ENCODE measurements at places on chromosomes 5 and 9. TPM values are rescaled to one million over a fixed set of nuclear protein-coding genes. Genes with fewer than 3 reads are reported as not detected.
A peak's percentile ranks its signal among the peaks of the same experiment; 100 is the strongest.

GRCh38 chr9:130201399-130201873 is 29.2 kb downstream of the NCS1 start:
- DNase-seq: no peak

DNA sequence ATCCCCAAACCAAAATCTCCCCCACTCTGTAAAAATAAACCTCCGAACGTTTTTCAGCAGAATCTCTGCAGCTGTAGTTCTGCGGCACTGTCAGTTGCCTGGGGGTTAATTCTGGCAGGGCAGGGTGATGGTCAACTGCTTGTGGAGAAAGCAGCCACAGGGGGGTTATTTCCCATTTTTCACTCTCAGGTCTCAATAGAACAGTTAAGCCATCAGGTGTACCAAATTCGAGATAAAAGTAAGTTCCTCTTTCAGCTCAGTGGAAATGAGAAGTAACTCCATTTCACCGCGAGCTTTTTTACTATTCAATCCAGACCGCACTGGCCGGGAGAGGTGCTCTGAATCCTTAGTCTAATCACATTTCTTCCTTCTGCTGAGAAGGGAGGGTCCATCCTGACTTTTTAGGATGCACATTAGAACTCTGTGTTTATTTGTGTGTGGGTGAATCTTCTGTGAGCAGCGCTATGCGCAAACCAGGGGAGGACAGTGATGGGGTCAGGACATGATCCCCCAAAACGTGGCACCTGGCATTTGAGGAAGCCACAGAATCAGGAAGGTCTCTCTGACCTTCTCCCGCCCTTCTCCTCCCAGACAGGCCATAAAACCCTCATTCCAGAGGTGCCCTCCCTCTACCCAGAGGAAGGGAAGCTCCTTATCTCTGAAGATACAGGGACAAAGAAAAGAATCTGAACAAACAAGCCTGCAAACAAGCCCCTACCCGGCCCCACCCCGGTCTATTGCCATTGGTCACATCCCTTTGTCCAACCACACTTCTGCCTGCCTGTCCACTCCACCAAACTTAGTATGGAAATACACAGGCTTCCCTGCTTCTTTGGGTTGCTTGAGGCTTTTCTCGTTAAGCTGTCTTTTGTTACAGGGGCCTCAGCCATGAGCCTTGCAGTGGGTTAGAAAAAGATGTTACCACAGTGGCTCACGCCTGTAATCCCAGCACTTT is 229.0 kb downstream of the ROR2 start:
- no peak for DNase-seq

DNA sequence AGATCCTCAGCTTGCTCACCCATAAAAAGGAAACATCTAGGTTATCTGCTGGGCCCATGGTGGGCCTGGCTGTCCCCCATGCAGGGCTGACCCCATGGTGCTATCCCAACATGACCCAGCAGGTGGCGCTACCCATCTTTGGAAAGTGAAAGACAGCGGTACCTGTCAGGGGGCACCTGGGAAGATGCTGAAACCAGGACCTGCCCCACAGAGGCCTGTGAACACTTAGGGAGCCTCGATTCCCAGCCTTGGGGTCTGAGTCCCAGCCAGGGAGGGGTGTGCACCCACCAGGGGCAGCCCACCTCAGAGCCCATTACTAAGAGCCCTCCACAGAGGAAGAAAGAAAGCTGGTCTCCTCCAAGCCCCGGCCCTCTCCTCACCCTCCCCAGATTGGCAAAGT is 46.6 kb upstream of the IPPK start:
- peak; percentile 48 for DNase-seq

GRCh38 chr9:121895818-121896544 is 197.1 kb downstream of the TTLL11 start:
- peak; percentile 45 for DNase-seq

The ADAMTS6 gene
- polyA plus RNA-seq: 1.5 TPM

- no peak for DNase-seq
Observed at GRCh38 chr9:6428940-6429889, 16.2 kb downstream of the UHRF2 start.

DNA sequence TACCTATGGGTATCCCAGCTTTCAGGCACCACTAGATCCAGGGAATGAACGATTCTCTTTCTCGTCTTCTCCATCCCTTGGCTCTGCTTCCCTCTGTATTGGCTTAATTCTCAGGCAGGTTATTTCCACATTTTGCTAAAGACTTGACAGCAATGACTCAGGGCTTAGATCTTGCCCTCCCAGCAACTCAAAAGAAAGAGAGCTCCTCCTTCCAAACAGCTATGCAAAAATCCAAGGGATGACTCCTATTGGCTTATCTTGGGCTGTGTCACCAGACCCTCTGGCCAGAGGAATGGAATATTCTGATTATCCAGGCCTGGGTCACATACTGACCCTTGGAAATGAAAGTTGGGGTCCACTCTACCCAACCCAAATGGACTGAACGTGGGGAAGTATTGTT is 270.2 kb downstream of the NTRK2 start:
- DNase-seq: no peak

DNA sequence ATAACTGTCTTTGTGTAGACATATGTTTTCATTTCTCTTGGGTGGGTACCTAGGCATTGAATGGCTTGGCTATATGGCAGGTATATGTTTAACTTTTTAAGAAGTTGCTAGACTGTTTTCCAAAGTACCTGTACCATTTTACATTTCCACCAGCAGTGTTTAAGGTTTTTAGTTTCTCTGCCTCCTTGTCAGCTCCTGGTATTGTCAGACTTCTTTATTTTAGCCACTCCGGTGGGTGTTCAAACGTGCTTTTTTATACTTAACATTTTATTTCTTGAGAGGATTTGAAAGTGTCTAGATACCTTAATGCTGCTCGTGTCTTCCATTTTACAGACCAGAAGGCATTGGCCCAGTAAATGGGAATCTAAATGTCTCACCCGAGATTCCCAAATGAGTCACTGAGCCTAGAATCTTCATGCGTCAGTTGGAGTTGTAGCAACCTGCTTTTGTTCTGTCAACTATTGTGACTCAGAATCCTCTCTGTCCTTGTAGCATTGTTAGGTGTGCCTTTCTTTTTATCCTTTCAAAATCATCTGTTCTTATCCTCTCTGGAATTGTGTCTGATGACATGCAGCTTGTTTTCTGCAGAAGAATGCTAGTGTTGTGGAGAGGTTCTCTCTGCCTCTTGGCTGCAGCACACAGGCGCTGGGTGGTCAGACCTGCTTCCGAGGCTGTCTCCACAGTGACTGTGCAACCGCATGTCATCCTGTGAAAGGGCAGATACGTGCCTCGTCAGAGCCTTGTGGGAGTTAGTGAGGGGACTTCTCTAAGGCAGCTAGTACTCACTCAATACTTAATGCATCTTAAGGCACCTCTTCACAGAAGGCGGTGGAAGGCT is 291.8 kb downstream of the AOPEP start:
- no peak for DNase-seq

The SEMA6A gene
- 58.1 TPM for polyA plus RNA-seq

The GOLM1 gene
- polyA plus RNA-seq: 49.4 TPM

DNA sequence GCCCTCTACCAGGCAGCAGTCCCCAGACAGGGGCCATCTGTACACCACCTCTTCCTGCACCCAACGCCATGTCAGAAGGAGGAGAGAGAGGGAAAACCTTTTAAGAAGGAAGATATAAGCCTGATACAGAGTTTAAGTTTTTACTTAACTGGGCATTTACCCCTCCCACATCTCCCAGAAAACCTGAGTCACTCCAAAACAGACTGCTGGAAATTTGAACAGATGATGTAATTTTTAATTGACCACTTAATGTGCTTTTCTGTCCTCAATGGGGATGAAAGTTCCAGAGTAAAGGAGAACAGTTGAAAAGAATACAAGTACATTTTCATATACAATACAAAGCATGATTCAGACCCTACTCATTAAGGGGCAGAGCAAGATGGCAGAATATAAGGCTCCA is 63.9 kb downstream of the TTC39B start:
- no peak for DNase-seq

GRCh38 chr5:160491438-160491837 is 69.8 kb downstream of the PTTG1 start:
- DNase-seq: no peak

DNA sequence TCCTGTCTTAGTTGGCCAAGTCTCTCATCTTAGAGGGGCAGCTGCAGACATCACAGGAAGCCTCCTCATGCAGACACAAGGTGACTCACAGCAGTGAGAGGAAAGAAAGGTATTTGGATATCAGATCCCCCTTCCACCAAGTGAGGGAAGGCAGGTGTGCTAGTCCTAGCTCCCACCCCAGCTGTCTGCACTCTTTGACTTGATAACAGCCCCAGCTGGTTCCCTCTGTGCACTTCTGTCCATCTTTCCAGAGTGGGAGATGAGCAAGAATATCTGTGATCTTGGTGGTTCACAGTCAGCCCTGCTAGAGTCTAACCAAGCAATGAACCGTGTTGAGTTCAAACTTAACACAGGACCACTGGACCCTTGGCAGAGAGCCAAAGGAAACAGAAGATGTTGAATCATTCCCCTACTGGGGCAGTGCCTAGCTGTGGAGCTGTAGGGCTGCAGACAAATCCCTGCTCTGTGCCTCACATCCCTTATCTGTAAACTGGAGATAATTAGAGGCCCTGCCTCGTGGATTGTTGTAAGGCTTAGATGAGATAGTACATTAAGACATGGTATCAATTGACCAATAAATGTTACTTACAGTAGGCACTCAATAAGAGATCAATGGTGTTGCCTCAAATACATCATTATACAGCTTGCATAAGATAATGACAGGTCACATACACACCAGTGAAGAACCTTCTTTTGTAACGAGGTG is 39.1 kb downstream of the SH3RF2 start:
- DNase-seq: no peak

- no peak for DNase-seq
Observed at GRCh38 chr9:650362-650761, 191.1 kb upstream of the DMRT1 start.

The CDC25C gene
- 3.7 TPM for polyA plus RNA-seq

The ICE1 gene
- polyA plus RNA-seq: 14.9 TPM

DNA sequence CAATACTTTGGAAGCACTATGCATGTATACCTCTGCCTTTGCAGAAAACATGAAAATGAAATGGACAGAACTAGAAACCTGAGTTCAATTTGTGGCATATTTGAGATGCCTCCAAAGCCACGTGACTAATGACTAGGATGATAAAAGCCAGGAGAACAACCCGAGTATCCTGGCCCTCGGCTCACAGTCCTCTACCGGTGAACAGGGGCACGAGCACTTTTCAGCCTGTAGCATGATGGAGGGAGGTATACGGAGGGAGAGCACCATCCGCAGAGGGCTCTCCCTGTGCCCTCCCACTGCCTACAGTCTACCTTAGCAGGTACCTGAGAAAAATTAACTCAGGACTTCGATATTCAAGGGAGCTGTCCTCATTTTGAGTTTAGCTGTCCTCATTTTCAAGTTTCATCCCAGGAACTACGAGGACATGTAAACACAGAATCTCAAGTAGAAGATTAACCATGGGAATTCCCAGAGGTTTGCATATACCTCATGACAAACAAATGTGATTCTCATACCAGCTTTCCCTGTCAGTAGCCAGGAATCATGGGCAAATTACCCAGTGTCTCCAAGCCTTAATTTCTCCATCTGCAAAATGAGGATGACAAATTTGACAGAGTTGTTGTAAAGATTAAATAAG is 249.3 kb downstream of the DNAH5 start:
- no peak for DNase-seq

The GFRA3 gene
- 8.7 TPM for polyA plus RNA-seq

GRCh38 chr9:105954517-105954916 is 260.2 kb downstream of the TMEM38B start:
- no peak for DNase-seq

GRCh38 chr5:154885439-154885838 is 27.0 kb downstream of the CNOT8 start:
- peak; percentile 25 for DNase-seq

The IL4 gene
- not detected for polyA plus RNA-seq

GRCh38 chr9:19480345-19480744 is 71.5 kb downstream of the ACER2 start:
- DNase-seq: no peak

- no peak for DNase-seq
Observed at GRCh38 chr5:179817890-179818745, 2.6 kb upstream of the SQSTM1 start.

- no peak for DNase-seq
Observed at GRCh38 chr9:2018162-2018643, 3.1 kb downstream of the SMARCA2 start.

The IARS1 gene
- 60.1 TPM for polyA plus RNA-seq

DNA sequence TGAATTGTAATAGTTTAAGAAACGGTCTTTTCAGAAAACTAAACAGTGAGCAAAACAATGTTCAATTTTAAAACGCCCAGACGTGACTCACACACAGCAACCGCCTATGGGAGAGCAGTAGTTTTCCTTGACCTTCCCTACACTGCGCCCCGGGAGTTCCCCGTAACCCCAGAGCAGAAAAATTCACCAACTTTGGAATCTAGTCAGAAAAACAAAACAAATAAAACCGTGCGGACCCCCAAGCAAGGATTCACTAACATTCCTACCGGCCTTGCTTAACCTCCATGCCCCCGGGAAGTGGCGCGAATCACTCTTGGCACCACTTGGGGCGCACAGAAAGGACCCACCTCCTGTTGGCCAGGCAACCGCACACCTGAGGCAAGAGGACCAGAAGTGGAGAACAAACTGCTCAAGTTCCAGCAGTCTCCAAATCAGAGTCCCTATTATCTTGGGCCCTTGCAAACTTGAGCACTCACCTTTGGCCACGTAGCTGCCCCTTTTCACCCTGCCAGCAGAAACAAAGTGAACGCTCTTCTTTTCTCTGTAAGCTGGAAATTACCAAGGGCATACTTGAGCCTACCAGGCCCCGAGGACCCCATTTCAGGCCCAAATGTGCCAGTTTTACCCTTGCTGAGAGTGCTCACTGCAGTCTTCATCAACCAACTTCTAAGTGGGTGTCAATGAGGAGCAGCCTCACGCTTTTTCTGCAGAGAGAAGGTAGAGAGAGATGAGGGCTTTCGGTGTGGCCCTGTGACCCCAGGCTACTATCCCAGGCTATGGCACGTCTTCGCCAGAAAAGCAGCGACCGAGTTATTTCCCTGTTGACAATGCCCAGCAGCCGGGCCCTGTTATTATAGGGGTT is 189.7 kb downstream of the MEF2C start:
- no peak for DNase-seq

DNA sequence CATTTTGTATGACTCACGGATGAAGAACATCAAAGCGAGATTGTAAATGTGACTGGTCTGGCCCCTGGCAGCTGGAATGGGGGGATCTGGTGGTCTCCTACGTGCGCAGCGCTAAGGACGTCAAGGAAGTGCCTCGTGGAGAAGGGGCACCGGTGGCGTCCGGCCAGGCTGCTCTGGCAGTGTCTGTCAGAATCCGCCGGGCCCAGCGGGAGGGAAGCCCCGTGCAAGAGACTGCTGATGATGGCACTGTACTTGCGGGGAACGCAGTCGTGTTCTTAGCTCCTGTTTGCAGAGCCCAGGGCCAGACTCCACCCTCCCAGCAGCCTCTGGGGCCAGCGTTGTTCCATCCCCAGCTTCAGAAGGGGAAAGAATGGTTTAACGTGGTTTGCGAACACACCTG is 75.5 kb downstream of the COL5A1 start:
- DNase-seq: no peak

GRCh38 chr5:90585337-90585986 is 26.9 kb downstream of the ADGRV1 start:
- DNase-seq: no peak

Measured in muscle of leg (tissue), 16 donors.